Activated CD8-positive, alpha-beta memory T cell treated with anti-CD3 and anti-CD28 coated beads for 24 hours (primary cell): ENCODE measurements at places on chromosomes 13 and 19.

- DNase-seq: no peak
These were observed 1.0 kb downstream of the AXL start for GRCh38 chr19:41219924-41220567.

GRCh38 chr13:106533943-106534638, 1.4 kb downstream of the EFNB2 start:
- peak; percentile 69 for DNase-seq

GRCh38 chr19:15378534-15379082, 979 bp downstream of the AKAP8 start:
- DNase-seq: peak; percentile 80

DNA sequence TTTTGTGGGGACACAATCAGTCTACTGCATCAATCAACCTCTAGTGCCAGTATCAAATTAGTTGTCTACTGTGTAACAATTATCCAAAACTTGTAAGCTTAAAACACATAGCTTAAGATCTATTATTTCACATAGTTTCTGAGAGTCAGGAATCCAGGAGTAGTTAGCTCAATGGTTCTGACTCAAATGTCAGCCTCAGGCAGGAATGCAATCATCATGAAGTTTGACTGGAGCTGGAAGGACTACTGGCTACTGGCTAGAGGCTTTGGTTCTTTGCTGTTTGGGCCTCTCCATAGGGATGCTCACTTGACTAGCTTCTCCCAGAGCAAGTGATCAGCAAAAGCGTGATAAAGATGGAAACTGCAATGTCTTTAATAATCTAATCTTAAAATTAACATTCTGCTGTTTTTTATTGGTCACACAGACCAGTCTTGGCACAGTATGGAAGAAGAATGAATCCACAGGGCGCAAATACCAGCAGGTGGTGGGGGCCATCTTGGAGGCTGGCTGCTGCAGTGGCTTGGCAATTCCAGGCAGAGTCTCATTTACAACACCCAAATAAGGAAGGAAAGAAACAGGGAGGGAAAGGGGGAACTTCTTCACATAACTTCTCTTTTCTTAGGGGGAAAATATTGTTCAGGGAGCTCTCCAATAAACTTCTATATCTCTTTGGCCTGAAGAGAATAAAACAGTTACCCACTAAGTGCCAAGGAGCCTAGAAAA, 15.7 kb downstream of the CAB39L start:
- DNase-seq: no peak

DNA sequence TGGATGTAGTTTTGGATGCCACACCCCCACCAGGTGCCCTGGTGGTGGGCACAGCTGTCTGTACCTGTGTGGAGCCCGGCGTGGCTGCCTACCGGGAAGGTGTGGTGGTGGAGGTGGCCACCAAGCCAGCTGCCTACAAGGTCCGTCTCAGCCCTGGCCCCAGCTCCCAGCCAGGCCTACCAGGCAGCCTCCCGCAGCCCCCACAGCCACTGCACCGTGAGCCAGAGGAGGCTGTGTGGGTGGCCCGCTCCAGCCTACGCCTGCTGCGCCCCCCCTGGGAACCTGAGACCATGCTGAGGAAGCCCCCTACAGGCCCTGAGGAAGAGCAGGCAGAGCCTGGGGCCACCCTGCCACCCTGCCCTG, 3.5 kb downstream of the CIC start:
- DNase-seq: no peak

GRCh38 chr19:28980236-28980868, 232.6 kb downstream of the UQCRFS1 start:
- DNase-seq: no peak

GRCh38 chr19:51690454-51691073, 2.6 kb upstream of the SPACA6 start:
- DNase-seq: peak; percentile 80

GRCh38 chr13:23988546-23989122, 91.3 kb upstream of the C1QTNF9B start:
- DNase-seq: no peak

- DNase-seq: no peak
These were observed 16.0 kb downstream of the UPF1 start for GRCh38 chr19:18847549-18848463.

DNA sequence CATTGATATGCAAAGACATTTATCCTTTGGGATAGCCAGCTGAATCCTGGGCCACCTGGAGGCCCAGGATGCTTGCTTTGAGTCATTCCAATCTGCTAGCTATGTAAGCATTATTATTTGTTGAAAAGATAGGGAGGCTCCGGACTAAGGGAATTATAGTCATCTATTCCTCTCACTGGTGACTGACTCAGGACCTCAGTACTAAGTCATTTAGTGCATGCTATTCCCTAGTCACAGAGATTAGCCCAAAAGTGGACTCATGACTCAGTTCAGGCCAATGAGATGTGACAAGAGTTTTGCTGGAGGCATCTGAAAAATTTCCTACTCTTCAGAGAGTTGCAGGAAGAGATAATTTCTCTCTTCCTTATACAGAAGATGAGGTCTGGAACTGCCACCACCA, 67.9 kb upstream of the ITM2B start:
- no peak for DNase-seq

DNA sequence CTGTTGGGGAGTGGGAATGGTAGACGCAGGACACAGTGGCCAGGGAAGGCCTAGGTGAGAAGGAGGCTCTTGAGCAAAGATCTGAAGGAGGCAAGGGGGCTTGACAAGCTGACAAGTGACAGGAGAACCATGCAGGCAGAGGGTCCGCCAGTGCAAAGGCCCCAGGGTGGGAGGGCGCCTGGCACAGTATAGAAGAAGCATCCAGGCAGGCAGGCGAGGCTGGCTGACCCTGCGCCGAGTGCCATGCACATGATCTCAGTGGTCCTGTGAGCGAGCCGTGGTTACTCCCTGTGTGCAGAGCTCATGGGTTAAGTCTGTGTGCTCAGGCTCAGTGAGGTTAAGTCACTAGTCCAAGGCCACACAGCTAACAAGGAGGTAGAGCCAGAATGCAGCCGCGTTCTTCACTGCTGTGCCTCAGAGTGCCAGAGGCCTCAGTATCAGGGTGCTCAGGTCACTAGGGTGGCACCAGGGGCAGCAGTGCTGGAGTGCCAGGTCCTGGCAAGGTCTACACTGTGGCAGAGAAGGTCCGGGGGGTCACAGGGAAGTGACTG, 15.2 kb downstream of the CNFN start:
- DNase-seq: no peak

- no peak for DNase-seq
These were observed 41.9 kb downstream of the WASF3 start for GRCh38 chr13:26599403-26599802.

- DNase-seq: no peak
These were observed 13.3 kb downstream of the SPATA13 start for GRCh38 chr13:24173795-24174194.
